ENCODE measurements at places on chromosomes 1 and 21.
A peak's percentile ranks its signal among the peaks of the same experiment; 100 is the strongest.

GRCh38 chr21:45114072-45114471 lies 39.7 kb downstream of the ADARB1 start:
- no peak for DNase-seq

GRCh38 chr1:116078699-116079223 lies 32.4 kb upstream of the MAB21L3 start:
- no peak for DNase-seq

DNA sequence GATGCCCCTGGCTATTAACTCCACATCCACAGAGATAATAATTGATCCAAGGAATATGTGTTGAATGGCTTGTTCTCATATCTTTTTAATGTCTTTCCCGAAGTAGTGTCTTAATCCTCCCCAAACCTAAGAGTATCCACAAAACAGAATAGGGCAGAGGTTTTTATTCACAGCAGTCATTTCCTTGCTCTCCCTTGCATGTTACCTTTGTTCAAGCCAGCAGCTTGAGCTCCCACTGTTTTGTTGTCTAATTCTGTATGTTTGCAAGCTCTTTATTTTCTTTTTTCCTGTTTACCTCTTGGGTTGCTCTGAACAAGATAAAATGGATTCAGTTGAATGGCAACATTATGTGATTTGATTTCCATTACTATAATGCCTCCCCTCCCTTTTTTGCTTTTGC lies 308.6 kb upstream of the ZP4 start:
- no peak for DNase-seq

DNA sequence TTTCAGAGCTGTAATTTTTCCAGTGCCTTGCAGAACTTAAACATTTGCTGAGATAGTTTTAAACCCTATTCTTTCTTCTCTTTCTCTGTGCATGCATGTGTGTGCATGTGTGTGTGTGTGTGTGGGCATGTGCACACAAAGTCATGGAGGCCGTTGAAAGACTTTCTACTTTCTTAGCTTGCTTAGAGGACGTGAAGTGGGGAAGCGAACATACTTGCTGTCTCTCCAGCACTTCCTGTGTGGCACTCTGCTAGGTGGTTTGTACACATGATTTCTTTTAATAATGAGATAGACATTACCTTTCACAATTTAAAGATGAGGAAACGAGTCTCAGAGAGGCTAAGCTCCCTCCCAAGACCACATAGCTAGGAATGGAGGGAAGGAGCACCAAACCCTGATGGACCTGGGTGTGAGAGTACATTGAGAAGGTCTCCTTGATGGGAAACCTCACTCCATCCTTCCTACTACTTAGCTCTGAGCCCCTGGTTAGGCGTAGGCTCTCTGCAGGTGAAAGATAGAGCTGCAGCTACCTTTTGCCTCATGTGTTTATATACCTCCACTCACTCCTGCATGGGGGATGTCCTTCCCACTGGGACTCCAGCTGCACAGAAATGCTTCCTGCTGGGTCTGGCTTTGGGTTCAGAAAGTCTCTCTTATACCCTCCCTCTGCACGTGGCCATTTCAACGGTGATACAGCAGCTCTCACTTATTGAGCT lies 101.9 kb upstream of the USP24 start:
- no peak for DNase-seq

- no peak for DNase-seq
These were observed 70.1 kb upstream of the NTPCR start for GRCh38 chr1:232880354-232880753.

GRCh38 chr1:10917513-10918454 lies 94.7 kb upstream of the TARDBP start:
- no peak for DNase-seq

- no peak for DNase-seq
These were observed 21.1 kb downstream of the CLDN8 start for GRCh38 chr21:30194701-30195299.

DNA sequence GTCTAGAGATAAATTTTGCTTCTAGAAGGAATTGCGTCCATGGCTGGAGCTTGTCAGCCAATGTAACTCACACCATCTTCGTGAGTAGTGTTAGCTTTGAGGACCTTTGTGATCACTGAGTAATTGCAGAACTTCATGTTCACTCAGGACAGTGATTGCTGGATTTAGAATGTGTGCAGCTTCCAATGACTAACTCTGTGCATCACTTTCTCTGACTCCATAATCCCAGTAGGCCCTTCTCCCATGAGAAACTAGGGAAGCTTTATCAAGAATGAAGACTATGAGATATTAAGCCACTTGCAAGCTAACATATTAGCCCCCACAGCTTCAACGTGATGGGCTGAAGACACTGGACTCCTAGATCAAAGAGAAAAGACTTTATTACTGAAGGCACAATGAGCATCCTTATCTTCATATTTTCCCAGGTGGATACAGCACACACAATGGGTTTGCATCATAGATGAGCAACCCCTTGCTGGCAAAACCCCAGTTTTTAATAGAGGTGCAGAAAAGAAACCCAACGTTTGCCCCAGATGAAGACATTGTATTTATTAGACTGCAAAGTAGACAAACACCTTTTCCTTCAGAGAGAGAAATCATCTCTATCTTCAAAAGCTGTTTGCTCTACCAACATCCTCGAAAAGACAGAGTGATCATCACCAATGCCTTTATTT lies 561.0 kb downstream of the LTN1 start:
- no peak for DNase-seq

DNA sequence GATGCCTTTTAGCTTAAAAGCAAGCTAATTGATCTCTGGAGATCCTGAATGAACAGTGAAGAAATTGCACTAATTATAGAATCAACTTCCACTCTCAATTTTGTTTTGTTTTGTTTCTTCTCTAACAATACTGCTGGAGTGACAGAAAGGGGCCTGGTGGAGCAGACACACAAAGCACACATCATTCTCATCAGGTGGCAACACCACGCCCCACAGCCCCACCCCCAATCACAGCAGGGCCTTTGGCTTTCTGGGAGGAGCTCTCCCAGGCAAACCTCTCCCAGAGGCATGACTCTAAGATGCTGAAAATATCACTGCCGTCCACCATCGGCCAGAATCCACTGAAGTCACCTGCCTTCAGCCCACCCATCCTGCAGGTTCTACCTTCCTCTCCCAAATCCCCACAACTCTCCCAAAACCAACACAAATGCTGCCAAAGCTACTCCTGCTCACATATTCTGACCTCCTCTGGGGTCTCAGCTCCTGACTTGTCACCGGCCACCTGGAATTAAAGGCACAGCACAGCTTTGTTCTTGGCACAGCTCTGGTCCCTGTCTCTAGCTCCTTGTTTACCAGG lies 120.7 kb downstream of the GRIK3 start:
- no peak for DNase-seq

- no peak for DNase-seq
These were observed 397.2 kb downstream of the NEGR1 start for GRCh38 chr1:71885171-71885570.

DNA sequence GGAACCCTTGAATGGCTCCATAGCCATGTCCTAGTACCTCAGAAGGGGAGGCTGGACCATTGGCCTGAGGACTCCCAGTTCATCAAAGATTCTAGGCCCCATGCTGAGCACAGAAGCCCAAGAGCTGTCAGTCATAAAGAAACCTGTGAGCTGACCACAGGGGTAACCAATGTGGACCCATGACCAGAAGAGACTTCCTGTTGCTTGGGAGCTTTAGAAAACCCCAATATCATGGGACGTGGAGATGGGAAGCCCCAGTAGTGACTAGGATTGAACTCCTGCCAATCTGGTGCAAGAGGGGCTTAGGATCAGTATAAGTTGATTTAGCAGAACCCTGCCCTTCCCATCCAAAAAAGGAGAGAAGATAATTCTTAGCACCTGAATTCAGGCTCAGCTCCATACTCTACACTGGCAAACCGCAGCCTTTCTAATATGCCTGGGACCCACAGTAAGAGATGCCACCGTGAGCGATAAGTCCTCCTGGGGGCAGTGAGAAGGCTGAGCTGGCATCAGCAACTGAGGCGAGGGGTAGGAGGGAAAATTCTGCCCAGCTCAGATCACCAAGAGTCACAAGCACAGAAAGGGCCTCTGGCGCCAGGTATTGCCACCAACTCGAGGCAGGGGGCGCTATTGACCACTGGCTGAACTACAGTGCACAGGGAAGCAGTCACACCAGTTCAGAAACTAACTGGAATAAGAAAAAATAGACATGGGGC lies 108.9 kb downstream of the CAPN8 start:
- peak; percentile 7 for DNase-seq

DNA sequence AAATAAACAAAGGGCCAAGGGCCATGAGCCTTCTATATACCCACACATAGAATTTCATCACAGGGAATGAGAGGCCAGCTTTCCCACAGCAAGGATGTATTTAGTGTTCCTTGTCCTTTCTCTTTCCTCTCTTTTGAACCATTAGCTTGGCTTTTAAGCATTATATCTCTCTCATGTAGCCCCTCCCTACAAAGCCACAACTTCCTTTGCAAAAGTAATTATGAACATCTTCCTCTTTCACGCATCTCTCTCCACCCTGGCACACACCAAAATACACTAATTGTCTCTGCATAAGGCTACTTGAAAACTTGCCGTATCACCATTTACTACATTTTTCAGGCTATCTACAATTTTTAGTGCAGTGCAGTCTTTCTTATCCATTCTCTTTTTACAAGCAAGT lies 1.9 kb upstream of the AK5 start:
- no peak for DNase-seq

DNA sequence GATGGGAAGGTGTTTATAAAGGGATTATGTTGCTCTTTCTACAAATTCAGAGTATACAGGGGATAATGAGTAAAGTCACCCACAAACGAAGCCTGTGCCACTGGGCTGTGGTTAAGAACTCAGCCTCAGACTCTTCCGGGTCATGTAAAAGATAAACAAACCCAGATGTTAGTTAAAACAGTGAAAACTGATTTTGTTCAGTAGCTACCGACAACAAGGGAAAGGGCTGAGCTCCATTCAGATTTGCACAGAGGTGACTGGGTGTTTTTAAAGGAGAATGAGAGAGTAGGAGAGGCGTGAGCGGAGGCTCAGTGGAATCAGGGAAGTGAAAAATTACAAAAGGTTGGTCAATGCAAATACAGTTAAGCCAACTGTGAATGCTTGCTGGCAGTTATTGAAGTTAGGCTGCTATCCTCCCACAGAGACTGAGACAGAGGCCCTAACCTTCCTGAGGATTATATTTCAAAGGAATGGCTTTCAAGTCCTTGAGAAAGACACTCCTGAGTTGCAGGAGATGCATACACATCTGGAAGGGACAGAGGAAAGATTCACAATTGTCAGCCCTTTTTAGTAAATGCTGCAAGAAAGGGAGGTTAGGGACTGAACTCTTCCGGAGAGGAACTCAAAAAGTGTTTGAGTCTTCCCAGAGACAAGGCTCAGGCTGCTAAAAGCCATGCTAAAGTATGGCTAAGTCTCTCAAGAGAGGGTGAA lies 29.9 kb upstream of the SAMD13 start:
- DNase-seq = no peak

DNA sequence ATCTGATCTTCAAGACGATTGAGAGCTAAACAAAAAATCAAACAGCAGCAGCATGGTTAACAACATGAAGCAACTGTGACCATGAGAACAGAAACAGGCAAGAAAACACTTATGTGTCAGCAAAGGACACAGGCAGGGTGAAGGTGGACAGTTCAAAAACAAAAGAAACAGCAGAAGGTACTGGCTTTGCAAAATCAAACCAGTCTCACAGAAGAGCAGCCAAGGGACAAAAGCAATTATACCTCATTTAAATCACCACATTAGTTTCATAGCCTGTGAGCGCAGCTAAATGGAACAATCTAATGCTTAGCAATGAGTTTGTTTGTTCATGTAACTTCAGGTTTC lies 59.1 kb downstream of the CAPN2 start:
- DNase-seq = no peak

- DNase-seq = no peak
These were observed 636.4 kb downstream of the SMYD3 start for GRCh38 chr1:245870698-245871097.

Data from stimulated activated CD8-positive, alpha-beta memory T cell treated with anti-CD3 and anti-CD28 coated beads, Interleukin-4, amount 100 ng/mL, for 24 hours (primary cell).